NCI-H1694 treated with DMSO at 0.1 percent for 48 hours (cell line): ENCODE measurements at places on chromosomes 6 and 20.

GRCh38 chr6:19602434-19603013 is 234.6 kb upstream of the ID4 start:
- peak; percentile 27 for DNase-seq

DNA sequence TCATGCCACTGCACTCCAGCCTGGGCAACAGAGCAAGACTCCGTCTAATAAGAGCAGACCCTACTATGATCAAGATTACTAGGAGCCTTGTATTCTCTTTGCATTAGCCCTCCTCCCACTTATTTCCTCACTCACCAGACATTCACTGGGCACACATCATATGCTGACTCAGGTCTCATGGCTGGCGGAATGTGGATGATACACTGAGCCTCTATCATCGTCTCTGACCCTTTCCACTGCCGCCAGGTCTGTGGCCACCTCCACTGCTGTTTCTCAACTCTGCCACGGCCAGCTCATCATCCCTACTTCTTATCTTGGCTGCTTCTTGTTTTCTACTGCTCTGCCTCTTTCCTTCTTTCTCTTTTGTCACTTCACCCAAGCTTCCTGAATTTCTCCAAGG is 161.0 kb downstream of the BACH2 start:
- no peak for DNase-seq

DNA sequence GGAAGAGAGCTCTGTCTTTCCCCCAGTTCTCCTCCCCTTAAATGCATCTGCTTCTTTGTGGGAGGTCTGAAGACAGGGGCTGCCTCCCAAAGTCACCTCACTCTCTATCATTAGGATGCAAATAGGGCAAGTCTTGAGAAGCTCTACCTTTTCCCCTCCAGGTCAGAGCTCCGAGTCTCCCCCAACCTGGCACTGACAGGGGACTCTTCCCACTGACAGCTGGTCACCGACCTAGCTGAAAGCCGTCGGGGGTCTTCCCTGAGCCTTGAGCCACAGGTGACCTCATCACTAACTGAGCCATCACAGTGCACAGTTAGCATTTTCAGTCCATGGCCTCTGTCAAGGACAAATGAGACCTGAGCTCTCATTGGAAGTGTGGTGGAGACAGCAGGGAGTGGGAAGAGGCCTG is 386.7 kb downstream of the HACE1 start:
- no peak for DNase-seq

GRCh38 chr6:161636882-161637430 is 363.1 kb upstream of the AGPAT4 start:
- DNase-seq, result no peak

GRCh38 chr6:16302721-16303552 is 64.5 kb downstream of the GMPR start:
- no peak for DNase-seq

- DNase-seq, result no peak
These were observed 141.5 kb downstream of the MYB start for GRCh38 chr6:135322427-135323201.

- no peak for DNase-seq
These were observed at the start of gene C6orf15 for GRCh38 chr6:31112478-31112877. C6orf15 (minus strand) TSS chr6:31112575; CDS start chr6:31112555, 20 bp downstream.
